NCI-H1417 treated with DMSO at 0.1 percent for 48 hours (cell line): ENCODE measurements at places on chromosomes 3 and 15.

DNA sequence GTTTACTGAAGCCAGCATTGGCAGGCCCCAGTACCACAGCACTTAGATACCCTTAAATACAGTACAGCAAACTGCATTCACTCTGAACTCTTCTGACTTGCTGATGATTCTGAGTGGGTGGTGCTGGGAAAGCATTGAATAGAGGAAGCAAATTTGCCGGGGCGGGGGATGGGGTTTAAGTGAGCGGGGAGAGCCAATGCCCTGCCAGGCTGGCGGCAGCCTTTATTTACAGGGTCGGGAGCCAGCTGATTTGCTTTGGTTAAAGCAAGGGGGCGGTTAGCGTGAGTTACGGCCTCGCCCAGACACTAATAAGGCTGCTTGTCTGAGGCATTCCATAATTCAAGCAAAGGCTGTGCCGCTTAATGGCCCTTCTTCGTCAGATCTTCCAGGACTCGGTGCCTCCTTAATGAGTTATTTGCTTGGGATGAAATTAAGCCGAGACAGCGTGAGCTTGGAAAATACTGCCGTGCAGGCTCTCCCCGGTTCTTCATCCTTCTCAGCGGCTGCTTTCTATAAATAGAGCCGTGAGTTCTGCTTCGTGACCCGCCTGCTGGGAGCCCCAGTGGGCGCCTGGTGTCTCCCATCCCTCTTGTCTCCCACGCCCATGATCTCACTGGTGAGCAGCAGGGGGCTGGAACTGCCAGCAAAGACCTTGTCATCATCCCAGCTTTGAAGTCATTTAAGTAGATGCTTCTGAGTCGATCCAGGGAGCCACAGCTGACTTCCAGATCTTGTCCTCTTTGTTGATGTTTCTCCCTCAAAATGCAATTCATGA, 25.8 kb downstream of the SPSB4 start:
- DNase-seq, result no peak

DNA sequence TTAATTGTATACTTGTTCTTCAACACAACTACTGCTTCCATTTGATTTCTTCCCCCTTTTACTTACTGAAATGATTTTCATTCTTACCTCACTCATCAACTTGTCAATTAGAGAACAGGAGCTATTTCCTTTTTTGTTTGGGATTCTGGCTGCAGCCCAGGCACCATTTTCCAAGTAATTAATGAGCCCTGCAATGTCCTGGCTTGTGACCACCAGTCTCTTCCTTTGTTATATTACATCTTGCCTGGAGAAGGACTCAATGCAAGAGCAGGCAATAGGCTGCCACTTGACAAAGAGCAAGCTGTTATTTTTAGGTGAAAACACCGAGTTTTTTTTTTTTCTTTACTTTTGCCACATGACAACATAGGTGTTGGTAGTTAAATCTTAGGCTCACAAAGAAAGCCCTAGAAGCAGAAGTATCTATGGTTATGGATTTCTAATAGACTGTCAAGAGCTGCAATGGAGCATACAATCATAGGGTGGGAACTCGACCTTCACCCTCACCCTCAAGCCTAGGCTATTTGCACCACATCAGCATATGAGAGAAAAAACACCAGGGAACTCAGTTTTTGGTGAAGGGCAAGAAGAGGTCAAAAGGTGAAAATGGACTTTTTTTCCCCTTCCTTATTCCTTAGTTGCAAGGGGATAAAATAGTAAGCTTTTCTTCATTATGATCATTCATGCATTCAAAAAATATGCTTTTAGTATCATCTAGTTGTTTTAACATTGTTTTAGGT, 114.9 kb downstream of the TNIK start:
- DNase-seq, result no peak

DNA sequence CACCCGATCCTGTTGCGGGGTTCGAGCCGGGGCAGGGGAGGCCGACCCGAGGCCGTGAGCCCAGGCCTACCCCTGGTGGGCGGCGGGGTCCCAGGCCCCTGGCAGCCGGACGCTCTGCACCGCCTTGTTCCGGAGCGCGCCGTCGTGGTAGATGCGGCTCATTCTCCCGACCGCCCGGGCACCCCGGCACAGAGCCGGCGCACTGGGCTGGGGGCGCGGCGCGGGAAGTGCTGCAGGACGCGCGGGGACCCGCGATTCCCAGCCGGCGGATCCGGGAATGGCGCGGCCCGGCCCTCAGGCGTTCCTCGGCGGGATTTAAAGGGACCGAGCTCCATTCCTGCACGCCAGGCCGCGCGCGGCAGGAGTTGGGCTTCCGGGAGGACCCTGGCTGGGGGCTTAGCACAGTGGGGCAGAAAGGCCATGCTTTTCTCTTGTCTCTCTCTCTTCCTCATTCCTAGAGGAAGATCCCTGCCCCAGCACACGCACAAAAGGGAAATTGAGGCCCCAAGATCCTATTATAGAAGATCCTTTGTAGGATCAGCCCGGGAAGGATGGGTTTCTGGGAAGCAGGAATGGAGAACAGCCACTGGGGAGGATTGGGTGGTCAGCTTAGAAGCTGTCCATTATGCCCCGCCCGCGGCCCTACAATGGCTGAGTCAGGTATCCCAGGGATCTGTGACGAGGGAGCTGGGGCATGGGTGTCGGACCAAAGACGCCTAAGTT, at the start of gene ARPIN:
Gene ARPIN, minus strand, starts transcription at position 279 of the 723 bp plus-strand sequence. Its CDS starts 117 bp downstream, at position 162.
- DNase-seq, result no peak

GRCh38 chr3:53799338-53799865, 46.8 kb downstream of the CHDH start:
- DNase-seq, result no peak

DNA sequence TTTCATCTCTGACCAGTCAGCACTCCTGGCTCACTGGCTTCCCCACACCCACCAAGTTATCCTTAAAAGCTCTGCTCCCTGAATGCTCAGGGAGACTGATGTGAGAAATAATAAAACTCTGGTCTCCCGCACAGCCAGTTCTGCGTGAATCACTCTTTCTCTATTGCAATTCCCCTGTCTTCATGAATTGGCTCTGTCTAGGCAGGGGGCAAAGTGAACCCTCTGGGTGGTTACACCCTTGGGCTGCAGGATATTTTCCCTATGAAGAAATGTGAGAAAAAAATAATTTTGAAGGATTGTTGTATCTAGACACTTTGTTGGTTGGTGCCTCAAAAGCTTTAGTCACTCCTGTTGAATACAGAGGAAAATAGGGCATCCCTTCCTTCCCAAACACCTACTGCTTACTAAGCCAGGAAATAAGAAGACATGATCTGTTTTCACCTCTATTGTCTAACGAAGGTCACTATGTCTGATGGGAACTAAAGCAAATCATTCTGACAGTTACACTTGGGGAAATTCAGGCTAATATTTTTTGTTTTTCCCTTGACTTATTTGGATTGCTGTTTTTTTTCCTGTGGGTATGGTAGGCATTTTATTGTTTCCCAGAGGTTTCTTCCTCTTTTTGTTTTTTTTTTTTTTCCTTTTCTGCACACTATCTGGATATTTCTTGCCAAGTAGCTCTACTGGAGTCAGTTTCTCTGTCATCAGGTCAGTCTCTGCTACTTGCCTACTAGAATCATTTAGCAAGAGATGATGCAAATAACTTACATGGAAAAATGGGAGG, 15.3 kb upstream of the TNFSF10 start:
- no peak for DNase-seq

GRCh38 chr3:44902628-44903027, 28.2 kb downstream of the TGM4 start:
- no peak for DNase-seq

DNA sequence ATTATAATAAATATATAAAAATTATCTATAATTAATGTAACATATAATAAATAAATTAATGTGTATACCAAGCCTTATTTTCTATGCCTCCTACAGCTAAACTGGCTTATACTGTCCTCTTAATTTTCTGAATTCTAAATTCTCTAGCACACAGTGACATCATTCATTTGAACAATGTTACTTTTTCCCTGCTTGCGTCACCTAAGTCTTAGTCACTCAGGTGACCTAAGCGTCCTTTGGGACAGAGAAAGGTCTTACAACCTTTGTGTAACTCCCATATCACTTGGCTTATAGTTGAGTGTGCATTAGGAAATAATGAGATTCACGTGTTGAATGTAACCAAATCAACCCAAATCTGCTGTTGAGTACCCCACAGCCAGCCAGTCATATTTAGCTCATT, 48.5 kb upstream of the KCNMB2 start:
- DNase-seq, result no peak

- DNase-seq, result no peak
Measured at GRCh38 chr15:83436513-83437158, 10.5 kb upstream of the SH3GL3 start.

DNA sequence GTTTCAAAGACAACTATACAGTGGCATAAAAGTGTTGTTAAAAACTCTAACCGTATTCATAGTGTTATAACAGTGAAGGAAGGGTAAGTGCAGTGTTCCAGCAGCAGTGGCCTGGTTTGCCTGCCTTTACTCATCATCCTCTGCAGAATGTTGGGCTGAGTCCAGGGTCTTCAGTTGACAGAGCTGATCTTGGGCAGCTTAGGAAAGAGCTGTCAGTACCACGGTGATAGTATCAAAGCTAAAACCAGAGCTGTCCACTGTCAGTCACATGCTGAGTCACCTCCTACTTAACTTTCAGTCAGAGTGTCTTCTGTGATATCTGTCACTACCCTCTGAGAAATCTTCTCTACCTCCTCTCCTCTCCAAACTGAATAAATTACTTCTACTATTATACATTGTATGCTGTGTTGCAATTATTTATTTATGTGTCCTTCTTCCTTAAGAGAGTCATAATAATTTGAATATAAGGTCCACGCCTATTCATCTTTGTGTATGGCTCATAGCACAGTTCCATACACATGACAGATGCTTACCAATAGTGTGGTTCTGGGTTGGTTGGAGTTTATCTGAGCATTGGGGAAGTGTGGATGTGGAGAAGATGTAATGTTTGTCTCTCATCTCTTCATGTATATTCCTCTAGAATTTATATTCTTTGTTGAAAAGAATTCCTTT, 242.1 kb downstream of the ZIC1 start:
- no peak for DNase-seq

- no peak for DNase-seq
Measured at GRCh38 chr3:6351752-6352151, 509.2 kb upstream of the GRM7 start.

GRCh38 chr3:126151562-126152302, 28.7 kb downstream of the ALDH1L1 start:
- DNase-seq, result no peak

GRCh38 chr3:138174421-138175131, at the start of gene DBR1:
Gene DBR1 (minus strand): TSS chr3:138174921. CDS start chr3:138174795, 126 bp downstream.
- peak; percentile 69 for DNase-seq

- DNase-seq, result no peak
Measured at GRCh38 chr3:129582799-129583198, 23.7 kb downstream of the PLXND1 start.

- no peak for DNase-seq
Measured at GRCh38 chr15:53046153-53046790, 256.1 kb upstream of the ONECUT1 start.

GRCh38 chr3:169627789-169628188, 35.7 kb downstream of the MECOM start:
- DNase-seq, result no peak

- no peak for DNase-seq
Measured at GRCh38 chr3:159600291-159600690, 388.3 kb upstream of the IL12A start.

DNA sequence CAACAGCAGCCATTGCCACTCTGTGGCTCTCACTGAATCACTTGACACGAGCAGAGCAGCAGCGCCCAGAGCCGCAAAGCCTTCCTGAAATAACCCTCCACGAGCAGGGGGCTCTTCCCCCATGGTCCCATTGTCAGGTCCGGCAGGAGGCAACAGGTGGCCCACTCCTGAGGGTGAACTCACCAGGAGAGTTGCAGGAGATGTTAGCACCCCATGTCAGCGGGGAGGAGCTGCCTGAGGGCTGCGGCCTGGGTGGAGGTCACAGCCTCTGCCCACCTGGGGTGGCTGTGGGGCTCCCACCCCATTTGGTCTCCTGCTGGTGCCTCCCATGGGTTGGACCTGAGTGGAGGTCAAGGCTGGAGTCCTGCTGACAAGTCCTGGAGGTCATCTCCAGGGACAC, 12.3 kb upstream of the C3orf22 start:
- no peak for DNase-seq

GRCh38 chr15:52100807-52101442, 11.7 kb downstream of the BCL2L10 start:
- no peak for DNase-seq

DNA sequence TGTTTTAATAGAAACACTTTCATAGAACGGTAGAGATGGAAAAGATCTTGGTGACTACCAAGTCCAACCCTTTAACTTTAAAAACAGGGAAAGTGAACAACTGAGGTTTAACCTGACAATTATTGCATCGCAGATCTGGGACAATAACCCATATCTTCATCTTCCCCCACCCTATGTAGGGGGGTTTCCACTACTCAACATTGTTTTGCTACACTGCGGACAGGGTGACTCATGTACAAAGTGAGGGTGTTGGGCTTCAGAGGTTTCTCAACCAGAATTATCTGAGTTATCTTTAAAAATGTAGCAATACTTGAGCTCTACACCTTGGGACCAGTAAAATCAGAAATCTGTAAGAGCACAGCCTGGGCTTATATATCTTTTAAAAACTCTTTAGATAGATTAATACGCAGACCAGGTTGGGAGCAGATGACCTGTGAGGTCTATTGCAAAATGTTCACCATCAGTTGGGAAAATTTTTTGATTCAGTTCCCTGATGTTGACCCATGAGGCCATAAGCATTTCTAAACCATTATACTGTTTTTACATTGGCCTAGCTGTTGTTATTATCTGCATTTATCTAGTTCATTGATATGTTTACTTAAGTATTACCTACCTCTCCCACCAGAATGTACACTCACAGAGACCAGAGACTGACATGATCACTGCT, 103.6 kb upstream of the ICE2 start:
- no peak for DNase-seq

DNA sequence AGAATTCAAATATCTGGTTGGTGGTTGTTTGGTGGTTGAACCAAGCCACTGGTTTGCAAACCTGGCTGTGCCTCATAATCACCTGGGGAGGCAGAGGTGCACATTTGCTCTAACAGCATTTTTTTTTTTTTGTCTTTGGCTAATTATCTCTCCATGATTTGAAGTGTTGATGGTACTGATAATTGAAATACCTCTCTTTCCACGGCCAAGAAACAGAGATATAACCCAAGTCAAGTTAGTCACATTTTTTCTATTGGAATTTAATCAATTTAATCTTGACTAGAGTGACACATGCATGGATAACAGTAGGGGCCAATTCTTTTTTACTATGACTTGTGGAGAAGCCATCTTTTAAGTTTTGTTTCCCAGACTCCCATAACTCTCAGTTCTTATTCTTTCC, 37.5 kb upstream of the SUCLG2 start:
- no peak for DNase-seq

DNA sequence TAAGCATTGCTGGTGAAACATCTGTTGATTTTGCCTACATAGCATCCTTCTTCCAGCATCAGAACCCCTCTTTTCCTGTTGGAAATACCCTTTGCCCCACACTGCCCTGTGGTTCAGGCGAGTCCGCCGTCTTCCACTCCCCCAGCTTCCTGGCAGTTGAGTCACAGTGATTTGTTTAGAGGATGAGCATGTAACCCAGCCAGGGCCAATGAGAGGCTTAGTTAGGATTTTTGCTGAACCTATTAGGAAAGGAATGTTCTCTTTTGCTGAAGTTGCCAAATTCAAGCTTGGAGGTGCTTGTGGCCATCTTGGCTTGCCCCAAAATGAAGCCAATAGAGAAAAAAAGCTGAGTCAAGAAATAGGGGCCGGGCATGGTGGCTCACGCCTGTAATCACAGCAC, 19.0 kb upstream of the MEX3B start:
- no peak for DNase-seq

- DNase-seq, result no peak
Measured at GRCh38 chr15:90482124-90483011, 47.4 kb upstream of the CRTC3 start.
